CD4-positive, alpha-beta T cell treated with Interleukin-1 beta for 1 hour (primary cell): ENCODE measurements at places on chromosomes 3 and 15.

DNA sequence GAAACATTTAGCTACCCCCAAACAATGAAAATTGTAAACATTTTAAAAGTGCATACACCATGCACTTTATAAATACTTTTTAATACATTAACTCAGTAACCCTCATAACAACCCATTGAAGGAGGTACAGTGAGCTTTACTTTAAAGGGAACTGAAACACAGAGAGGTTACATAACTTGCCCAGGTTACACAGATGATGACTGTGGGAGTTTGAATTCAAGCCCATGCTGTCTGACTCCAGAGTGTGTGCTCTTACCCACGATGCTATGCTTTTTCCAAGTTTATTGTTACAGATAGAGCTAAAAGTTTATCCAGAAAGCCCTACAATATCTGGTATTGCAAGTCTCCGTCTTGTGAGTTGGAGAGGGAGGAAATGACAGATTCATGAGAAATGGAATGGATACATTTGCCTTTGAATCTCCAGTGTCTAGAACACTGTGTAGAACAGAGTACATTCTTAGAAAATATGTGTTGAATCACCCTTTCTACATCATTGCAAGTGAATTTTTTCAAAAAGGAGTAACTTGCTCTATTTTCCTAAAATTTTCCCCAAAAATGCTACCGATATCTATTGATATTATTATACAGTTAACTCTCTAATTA is 428.3 kb downstream of the NAALADL2 start:
- no peak for DNase-seq

DNA sequence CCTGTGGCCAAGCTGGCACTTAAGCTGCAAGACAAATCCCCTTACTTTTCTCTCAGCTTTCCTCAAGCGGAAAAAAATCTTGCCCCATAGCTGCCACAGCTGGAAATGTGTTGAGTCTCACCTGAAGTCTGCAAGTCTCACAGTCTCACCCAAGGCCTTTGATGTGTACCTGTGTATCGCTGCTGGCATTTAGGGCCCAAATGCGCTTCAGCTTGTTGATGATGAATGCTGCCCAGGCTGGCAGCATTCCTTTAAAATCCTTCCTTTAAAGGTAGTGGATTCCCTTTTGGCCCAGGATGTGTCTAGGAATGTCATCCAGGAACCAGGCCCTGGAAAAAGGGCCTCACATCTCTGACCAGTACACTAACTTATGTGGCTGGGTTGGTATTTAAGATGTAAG is 7.0 kb downstream of the OR5K4 start:
- no peak for DNase-seq

DNA sequence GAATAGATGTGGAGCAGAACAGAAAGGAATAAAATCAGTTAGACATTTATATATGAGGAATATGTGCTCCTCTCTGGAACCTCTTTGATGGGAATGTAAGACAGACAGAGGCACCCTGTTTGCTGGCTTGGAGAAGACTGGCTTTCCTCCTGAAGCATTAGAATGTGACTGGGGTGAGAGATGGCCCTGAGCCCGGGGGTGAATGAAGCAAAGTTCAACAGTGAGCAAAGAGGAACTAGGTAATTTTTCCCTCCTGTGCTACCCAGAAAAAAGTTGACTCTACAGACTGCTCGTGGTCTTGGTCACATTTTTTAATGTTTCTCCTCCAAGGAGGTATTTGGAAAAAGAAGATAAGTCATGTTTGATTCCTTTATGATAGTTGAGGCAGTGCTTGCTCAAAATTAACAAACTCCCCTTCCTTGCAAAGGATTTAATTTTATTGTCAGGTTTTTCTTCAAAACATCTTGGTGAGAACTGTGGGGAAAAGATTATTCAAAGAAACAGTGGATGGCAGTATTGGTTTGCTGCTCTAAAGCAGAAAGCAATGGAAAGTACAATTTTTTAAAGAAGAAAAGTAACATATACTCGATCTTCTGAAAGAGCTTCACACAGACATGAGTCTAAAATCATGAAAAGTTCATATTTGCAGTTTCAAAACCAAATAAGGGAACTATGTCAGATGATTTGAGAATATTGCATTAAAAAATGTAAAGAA is 370.4 kb upstream of the CDIN1 start:
- no peak for DNase-seq

DNA sequence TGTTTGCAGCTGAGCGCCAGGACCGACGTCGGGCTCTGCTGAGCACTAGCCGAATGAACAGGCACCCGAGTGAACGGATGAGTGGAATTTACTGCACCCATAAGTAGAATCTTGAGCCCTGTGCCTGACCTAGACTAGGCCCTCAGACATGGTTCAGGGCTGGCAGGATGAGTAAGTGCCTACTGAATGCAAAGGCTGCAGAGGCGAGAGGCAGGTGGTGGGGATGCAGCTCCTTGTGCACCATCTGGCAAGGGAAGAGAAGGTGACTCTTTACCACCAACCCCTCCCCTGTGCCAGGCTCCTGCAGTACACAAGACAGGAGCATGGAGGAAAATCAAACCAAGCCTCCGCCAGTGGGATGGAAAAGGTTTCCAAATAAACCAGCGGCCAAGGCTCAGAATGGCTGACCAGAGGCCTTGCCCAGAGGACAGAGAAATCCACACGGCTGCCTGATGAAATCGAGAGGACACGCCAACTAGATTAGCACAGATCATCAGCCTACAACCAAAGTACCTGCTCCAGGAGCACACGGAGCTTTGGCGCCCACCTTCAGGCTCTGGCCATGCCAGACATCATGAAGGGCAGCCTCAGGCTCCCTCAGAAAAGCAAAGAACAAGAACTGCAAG is 141.7 kb upstream of the IQSEC1 start:
- DNase-seq, result no peak

- no peak for DNase-seq
Observed at GRCh38 chr3:127762077-127762786, 60.1 kb downstream of the MGLL start.
